ENCODE measurements at places on chromosomes 6 and 20. TPM values are rescaled to one million over a fixed set of nuclear protein-coding genes. Genes with fewer than 3 reads are reported as not detected.

GRCh38 chr6:151992091-151992490 is 184.6 kb downstream of the ESR1 start:
- no peak for DNase-seq

The ARFGEF3 gene
- total RNA-seq = 37.1 TPM

GRCh38 chr6:133584823-133585222 is 304.1 kb upstream of the TCF21 start:
- DNase-seq = no peak

- no peak for DNase-seq
Observed at GRCh38 chr20:62576815-62577489, 65.4 kb upstream of the SLCO4A1 start.

DNA sequence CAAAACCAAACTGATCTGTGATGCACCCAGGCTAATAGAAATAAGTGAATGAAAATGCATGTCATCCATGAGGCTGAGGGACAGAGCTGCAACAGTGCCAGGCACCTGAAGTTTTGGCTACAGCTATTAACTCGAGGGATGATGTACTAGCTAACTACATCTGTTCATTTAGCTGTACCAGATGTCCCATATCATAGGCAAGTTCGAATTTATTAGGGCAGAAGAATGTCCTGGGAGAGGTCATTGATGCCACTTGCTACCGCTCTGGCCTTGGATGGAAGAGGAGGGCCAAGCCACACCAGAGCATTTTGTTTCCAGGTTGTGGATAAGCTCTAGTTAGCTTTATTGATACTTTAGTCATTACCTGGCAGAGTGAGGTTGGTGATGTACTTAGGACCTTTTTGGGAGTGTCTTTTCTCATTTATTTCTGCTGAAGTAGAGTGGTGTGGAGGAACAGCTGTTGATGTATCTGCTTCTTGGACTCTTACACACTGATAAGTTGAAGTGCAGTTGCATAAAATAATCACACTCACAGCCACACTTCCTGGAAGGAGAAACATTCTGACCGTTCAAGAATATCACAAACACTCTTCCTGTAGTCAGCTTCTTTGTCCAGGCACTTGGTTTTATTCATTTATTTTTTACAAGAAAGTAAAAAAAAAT is 8.2 kb downstream of the ZFAND3 start:
- no peak for DNase-seq

The ROS1 gene
- total RNA-seq = not detected

DNA sequence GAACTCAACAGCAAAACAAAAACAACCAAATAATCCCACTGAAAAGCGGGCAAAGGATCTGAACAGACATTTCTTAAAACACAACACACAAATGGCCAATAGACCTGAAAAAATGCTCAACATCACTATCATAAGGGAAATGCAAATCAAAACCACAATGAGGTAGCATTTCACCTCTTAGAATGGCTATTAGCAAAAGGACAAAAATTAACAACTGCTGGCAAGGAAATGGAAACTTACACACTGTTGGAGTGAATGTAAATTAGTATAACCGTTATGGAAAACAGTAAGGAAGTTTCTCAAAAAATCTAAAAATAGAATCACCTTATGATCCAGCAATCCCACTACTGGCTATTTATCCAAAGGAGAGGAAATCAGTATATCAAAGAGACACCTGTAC is 20.9 kb downstream of the FAM8A1 start:
- DNase-seq = no peak
